ENCODE measurements at places on chromosomes 16 and 17.

- DNase-seq = no peak
Observed at GRCh38 chr16:2242598-2242997, 6.4 kb downstream of the DNASE1L2 start.

DNA sequence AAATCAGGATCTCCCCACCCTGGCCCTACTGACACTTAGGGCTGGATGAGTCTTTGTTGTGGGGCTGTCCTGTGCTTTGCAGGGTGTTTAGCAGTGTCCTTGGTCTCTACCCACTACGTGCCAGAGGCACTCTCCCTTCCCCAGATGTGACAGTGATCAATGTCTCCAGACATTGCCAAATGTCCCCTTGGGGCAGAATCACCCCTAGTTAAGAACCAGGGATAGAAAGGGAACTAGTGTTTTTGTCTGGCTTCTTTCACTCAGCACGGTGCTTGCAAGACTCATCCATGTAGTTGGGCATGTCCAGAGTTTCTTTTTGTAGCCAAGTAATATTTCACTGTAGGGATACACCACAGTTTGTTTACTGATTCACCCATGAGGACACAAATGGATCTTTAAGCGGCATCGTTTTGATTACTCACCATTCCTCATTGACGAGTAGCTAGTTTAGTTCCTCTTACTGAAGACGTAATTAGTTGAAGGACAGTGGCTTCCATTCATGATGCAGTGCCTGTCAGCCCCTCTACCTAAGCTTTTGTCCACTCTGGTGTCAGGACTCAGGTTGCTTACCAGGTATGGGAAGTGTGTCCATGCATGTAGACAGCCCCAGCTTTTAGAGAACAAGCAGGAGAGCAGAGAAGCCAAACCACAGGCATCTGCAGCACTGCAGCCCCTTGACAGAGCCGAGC lies 26.0 kb upstream of the ITGB4 start:
- no peak for DNase-seq

GRCh38 chr17:70539132-70539924 lies 370.0 kb downstream of the KCNJ2 start:
- DNase-seq = no peak

DNA sequence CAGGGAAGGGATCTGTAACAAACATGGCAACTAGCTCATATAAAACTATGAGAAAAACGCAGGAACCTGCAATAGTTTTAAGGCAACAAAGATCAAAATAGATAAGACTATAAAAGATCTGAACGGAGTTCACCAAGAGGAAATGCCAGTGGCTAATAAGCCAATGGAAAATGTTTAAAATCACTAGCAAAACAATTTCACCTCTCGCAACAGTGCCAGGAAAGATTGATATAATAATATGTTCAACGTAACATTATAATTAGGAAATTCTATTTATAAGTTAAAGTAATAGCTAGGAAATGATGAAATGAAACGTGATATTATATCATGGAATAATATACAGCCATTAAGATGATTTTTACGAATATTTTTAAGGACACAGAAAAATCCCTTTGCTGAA lies 16.0 kb downstream of the MRC2 start:
- DNase-seq = no peak

DNA sequence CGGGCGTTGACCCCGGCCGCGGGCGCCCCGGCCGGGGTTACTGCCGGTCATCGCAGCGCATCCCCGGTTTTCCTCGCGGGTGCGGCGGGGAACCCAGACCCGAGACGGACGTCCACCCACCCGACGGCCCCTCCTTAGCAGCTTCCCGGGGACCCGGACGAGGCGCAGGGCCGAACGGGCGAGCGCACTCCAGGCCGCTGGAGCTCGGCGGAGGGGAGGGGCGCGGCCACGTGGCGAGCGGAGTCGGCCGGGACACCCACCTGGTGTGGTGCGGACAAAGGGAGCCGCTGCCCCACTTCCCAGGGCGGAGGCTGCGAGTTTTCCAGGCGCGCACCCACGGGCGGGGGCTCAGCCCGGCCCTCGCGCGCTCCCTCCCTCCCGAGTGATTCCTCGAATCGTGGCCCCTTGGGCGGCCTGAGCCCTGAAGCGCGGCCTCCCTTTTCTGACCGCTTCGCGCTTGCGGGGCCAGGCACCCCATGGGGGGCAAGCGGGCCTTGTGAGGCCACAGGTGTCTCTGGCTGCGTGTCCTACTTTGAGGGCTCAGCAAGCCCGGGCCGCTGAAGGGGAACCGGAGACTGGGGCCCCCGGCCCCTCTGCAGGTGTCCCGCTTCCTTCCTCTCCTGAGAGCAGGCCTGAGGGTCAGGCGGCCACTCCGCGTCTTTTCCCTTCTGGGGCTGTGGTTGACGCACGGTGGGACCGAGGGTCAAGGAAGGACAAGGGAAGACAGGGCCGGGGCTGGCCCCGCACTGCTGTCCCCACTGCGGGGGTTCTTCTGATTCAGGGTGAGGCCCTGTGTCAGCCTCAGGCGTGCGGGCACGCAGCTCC lies 1.1 kb upstream of the FASN start:
- DNase-seq = no peak

GRCh38 chr16:22272870-22273650 lies 24.1 kb upstream of the POLR3E start:
- DNase-seq = no peak

DNA sequence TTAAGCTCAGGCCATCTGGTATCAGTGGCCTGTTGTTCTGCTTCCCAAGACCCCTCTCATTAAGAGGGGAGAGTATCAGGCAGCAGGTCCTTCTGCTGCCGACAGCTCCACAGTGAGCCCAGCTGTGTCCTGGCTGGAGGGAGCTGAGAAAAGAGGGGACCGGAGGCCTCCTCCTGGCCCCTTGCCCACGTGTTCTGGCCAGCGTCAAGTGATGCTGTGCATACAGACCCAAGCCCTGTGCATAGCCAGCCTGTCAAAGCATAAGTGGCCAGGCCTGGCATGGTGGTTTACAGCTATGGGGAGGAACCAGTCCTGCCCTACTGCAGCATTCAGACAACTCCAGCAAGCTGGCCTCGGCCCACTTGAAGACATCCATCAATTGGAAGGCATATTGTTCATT lies 48.0 kb downstream of the ABCC6 start:
- DNase-seq = no peak

DNA sequence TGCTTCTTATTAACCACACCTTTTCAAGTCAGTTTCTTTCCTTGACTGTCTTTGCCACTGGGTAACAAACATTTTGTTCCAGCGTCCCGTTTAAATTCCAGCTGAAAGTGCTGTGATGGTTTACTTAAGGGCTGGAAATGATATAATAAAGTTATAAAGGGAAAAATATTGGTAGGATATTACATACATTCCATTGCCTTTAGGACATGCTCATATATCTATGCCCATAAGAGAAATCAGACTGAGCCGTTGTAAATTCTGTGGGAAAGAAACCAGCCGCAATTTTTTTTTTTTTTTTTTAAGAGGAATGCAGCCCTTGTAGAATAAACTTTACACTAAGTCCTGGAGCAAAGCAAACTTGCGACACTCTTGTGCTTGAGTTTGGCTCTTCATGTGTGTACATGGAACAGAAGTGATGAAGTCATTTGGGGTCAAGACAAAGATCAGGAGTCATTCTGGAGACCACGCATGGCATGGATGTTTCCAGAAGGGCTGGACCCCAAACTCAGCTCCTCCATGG lies 210.9 kb downstream of the XYLT1 start:
- no peak for DNase-seq

- DNase-seq = no peak
Observed at GRCh38 chr16:76387994-76388393, 110.8 kb downstream of the CNTNAP4 start.

GRCh38 chr17:55340686-55341085 lies 75.9 kb downstream of the HLF start:
- no peak for DNase-seq

- no peak for DNase-seq
Observed at GRCh38 chr16:14350626-14351025, 279.4 kb downstream of the PARN start.

DNA sequence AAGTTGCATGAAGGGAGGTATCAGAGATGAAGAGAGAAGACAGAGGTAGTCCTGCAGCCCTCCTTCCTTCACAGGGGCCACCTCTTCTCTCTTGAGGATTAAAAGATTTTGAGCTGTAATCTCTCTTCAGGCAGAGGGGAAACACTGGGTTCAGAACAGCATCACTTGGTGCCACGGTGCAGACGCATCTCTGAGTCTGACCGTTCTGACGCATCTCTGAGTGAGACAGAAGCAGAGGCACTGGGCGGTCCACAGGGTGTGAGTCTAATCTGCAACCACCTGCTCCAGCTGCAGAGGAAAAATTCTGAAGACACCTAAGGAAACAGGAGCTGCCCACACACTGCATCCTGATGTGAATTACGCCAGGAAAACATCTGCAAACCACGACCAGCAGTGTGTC lies 5.3 kb upstream of the KRT37 start:
- DNase-seq = no peak

DNA sequence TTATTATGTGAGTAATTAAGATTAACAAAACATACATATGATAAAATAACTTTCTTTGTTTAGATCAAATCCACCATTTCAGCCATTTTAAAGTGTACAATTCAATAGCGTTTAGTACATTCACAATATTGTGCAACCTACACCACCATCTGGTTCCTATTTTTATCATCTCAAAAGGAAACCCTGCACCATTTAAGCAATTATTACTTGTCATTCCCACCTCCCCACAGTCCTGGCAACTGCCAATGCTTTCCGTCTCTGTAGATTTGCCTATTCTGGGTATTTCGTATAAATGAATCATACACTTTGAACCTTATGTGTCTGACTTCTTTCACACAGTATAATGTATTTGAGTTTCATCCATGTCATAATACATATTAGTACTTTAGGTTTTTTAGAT lies 162.5 kb upstream of the CNTNAP4 start:
- peak; percentile 66 for DNase-seq

DNA sequence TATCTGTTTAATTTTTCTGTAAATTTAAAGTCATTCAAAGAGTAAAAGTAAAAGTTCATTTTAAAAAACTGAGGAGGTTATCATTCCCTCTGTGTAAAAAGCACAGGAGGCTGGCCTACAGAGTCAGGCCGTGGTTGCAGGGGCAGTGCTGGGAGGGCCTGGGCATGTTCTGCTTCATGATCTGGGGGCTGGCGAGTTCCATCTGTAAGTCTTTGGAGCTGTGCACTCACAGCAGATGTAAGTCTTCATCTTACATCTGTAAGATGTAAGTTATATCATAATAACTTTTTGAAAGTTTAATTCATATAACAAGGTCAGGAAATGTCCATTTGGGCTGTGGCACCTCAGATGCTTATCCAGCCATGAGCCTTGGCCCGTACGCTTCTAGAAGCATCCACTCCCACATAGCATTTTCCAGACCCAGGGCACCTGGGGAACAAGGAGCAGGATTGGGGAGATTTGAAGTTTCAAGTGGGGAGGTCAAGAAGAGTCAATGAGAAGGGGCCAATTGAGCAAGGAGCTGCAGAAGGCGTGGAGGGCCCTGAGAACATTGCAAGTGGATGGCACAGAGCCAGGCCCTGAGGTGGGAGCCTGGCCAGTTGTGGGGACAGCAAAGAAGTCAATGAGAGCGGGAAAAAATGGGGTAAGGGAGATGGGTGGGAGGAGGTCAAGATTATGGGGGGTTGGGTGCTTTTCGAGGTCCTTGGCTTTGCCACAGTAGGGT lies 54.1 kb downstream of the TNFRSF13B start:
- no peak for DNase-seq

DNA sequence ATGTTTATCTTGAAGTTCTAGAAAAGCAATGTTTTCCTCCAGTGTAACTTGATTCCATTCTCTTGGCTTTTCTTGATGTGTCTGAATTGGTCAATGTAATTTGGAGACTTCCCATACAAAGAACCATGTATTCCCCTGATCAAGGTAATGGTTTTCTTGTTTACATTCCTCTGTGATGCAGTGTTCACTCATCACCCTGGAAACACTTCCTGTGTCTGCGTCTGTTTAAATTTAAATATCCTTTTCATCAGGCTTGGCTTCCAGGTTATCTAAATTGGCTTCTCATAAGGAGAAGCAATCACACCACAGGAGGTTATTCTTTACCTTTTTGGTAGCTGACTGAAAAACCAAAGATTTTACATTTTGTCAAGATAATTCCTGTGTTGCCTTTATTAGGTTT lies 237.3 kb upstream of the WSCD1 start:
- no peak for DNase-seq

DNA sequence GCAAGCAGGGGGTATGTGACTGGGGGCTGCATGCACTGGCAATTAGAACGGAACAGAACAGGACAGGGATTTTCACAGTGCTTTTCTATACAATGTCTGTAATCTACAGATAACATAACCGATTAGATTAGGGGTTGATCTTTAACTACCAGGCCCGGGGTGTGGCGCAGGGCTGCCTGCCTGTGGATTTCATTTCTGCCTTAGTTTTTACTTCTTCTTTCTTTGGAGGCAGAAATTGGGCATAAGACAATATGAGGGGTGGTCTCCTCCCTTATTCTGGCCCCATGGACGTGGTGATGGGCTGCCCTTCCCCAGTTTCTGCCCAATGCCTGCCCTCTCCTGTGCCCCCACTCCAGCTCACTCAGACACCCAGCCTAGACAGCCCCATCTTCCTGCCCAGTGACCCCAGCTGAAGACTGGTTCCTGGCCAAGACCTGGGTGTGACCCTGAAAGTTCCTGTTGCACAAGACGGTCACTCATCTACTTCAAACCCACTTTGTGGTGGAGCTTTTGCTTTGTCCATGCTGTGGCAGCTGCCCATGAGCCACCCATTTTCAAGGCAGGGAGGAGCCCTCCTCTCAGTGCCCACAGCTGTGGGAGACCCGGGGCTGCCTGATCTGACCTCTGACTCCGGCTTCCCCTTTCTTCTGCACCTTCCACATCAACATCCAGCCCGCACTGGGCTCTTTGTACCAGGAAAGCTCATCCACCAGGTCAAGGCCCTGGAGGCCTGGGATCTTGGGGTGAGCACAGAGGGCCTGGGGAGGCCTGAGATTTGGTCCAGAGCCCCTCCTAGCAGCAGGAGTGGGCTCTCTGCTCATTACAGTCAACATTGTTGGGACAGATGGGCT lies 18.6 kb downstream of the ALOX12B start:
- DNase-seq = no peak

DNA sequence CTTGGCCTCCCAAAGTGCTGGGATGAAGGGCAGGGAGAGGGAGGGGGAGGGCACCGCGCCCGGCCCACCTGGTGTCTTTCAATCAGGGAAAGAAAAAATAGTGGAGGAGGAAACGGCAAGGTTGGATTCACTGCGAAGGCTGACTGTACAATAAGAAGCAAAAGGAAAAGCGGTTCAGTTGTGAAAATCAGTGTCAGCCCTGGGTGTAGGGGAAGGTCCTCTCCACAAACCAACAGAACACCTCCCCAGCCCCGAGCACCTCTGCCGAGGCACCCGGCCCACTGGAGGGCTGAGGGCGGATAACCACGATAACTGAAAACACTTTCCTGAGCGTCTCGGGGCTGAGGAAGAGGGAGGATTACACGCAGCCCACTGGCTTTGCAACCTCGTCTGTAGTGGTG lies 1.4 kb upstream of the SPG7 start:
- no peak for DNase-seq

- DNase-seq = no peak
Observed at GRCh38 chr16:71424626-71425025, 17.2 kb downstream of the TLE7 start.
